ENCODE measurements at places on chromosomes 2 and 18.

GRCh38 chr2:101566632-101567228 lies 91.8 kb upstream of the RFX8 start:
- no peak for DNase-seq

DNA sequence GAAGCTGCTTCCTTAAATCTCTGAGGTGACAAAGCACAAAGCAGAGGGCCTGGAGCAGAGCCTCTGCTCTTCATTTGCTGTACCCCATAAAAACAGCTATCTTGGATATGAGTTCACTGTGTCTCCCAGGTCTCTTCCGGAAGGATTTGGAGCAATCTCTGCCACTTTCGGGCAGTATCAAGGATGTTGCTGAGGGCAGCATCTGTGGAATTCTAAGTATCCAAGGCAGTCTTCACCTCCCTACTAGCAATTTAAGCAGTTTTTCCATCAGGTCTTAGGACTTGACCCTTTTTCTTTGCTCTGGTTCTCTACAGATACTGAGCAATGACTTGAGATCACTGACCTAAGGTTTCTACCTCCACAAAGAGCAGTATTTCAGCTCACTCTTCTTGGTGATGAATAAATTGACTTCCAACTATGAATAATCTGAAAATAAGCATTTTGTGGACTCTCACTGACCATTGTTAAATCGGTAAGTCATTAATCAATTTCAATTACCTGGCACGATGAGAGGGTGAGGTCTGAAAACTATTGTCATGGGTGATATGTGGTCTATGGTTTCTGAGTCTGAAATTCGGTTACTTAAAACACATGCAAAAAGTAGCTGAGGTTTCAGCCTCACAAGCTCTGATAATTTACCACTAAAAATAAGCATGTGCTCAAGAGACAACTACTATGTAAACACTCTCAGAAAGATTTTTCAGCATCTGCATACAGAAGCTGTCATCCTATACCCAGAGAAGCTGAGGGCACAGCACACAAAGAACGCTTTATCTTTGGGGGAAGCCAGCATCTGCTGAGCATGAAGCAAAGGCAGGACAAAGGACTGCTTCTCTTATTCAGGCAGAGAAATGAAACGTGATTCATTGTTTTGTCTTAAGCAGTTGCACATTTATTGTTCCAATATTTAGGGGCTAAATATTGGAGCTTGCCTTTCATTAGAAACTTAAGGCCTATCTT lies 32.1 kb upstream of the SPATS2L start:
- DNase-seq, result no peak

- DNase-seq, result no peak
Measured at GRCh38 chr2:112694182-112694581, 26.6 kb upstream of the NT5DC4 start.

DNA sequence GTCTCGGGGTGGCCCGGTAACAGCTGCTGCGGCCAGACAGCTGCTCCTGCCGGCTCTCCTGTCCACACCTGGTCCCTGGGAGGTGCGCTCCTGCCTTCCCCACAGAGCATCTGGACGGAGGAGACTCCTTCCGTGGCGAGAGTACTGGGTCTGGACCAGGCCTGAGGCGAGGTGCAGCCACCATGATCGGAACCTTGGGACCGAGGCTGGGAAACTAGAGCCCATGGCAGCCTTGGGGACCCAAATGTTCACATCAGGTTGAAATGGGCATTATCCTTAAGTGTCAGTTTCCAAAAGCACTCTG lies 628 bp downstream of the GIGYF2 start:
- DNase-seq, result no peak

DNA sequence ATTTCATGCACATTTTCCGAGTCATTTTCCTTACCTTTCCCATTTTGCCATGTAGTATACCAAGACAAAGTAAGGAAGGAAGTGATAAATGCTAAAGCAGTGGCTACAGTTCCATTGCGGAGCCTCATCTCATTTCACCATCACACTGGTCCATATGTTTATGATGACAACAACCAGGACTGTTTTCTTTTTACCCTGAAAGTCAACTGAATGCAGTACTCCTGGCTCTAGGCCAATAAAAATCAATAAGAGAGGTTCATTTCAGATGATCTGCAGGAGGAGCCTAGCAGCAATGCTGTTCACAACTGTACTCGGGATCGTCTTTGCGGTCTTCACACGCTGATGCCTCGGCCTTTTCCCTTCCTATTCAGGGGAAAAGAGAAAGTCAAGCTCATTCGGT lies 4.7 kb downstream of the MGAT4A start:
- DNase-seq, result no peak

- no peak for DNase-seq
Measured at GRCh38 chr2:223420048-223420447, 182.1 kb downstream of the SCG2 start.

- peak; percentile 55 for DNase-seq
Measured at GRCh38 chr18:45690975-45691815, 32.8 kb upstream of the SLC14A1 start.

DNA sequence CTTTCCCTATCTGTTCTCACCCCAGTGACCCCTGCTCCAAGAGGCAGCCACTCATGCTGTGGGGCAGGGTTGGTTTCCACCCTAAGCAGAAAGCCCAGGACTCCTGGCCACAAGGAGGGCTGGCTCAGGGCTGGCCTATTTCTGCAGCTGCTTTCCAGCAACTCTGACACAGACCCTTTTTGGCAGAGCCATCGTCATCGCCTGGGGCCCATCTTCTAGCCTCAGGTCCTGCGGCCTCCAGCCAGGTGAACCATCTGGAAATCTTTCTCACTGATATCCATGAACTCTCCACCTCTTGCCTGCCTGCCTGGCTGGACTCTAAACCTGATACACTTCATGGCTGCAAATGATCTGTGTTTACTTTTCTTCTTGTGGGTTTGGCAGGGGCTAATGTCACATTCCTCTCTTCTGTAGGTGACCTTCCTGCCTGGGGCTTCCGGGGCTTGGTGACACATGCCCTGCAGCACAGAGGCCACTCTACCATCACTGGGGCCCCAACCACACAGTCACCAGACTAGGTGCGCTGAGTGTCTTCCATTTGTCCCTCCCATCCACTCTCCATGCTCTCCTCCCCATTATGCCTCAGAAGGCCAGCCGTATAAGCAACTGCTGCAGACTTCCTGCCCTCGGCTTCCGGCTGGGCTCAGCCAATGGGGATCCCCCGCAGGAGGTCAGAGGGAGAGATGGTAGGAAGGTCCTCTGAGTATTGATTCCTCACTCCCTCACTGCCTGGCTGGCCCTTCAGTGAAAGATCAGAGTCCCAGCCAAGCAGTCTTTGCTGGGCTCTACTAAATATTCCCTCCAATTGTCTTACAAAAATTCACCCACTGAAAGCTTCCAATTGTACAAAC lies 9.7 kb upstream of the COPS8 start:
- DNase-seq, result no peak

DNA sequence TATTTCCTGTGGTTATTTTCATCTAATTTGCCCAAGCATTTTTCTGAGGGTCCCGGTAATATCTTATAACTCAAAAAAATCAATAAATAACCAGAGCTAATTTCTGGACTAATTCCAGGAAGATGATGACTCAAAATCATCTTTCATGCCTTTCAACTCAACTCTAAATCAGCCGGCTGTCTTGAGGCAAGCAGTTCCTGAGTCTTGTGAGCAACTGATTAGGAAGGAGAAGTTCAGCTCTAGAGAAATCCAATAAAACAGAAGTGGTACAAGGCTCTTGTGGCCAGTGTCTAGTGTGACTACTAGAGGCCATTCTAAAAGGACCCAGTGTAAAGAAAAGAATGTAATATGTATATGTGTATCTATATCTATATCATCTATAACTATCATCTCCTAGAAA lies 890.4 kb downstream of the TRIB2 start:
- DNase-seq, result no peak

GRCh38 chr18:48932462-48932818 lies 18.3 kb downstream of the SMAD7 start:
- no peak for DNase-seq

DNA sequence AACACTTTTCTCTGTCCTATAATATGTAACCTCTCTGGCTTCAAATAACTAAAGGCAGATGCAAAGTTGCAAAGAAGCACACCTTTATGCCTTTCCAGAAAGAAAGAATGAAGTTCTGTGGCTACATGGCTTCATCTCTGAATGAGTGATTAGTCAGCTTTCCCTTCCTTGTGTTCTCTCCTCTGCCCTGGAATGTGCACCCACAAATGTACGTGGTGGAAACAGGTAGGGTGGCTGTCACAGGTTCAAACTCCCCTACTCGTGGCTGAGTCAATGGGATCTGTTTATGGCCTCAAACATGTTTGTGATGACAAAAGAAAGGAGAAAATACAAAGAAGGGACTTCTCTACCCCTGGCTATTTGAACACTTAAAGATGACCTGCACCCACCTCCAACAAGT lies 55.5 kb upstream of the ACVR2A start:
- no peak for DNase-seq

GRCh38 chr2:41720331-41721251 lies 327.2 kb upstream of the PKDCC start:
- no peak for DNase-seq

DNA sequence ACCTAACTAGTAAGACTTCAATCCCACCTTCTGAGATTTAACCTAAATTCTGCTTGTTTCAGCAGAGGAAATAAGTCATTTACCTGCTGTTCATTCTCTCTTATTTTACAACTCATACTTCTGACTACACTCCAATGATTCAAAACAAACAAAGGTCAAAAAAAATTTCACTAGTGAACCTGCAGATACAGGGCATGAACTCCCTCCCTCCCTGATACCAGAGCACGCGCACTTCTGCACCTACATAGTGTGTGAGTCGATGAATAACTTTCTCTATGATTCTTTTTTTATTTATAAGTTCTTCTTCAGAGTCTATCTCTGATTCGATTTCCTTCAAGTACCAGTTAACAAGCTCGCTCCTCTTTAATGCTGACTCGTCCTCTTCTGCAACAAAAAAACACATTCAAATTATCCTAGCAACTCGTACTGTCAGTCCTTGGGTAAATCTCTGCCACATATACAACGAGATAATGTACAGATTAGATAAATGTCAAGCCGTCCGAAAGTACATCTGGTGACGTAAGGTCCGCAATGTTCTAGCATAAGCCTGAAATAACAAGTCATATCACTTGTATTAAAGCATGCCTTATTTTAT lies 7.4 kb upstream of the LCT start:
- no peak for DNase-seq

- DNase-seq, result no peak
Measured at GRCh38 chr18:5239447-5239846, 42.4 kb upstream of the AKAIN1 start.

GRCh38 chr2:33421820-33422219 lies 54.6 kb upstream of the RASGRP3 start:
- no peak for DNase-seq

- peak; percentile 25 for DNase-seq
Measured at GRCh38 chr2:8022908-8023640, 658.8 kb upstream of the ID2 start.

GRCh38 chr2:218990612-218991011 lies 2.6 kb downstream of the CRYBA2 start:
- DNase-seq, result no peak

GRCh38 chr2:2762913-2763312 lies 431.8 kb upstream of the MYT1L start:
- DNase-seq, result no peak

- no peak for DNase-seq
Measured at GRCh38 chr18:75137346-75137877, 71.5 kb downstream of the PTGR3 start.

DNA sequence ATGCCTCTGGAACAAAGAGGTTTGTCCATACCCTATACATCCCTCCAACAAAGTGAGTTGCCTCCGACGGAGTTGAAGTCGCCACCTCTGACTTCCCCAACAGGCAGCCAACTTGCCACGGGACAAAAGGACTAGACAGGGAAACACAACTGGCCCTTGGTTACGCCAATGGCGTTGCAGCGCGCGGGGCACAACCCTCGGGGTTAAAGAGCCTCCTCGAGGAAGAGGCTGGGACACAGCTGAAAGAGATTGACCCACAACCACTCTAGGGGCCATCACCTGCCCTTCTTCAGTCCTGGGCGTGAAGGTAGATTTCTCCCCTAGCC lies 545 bp downstream of the GTF3C2 start:
- peak; percentile 70 for DNase-seq

- DNase-seq, result no peak
Measured at GRCh38 chr2:218391202-218391601, 8.5 kb upstream of the CTDSP1 start.

DNA sequence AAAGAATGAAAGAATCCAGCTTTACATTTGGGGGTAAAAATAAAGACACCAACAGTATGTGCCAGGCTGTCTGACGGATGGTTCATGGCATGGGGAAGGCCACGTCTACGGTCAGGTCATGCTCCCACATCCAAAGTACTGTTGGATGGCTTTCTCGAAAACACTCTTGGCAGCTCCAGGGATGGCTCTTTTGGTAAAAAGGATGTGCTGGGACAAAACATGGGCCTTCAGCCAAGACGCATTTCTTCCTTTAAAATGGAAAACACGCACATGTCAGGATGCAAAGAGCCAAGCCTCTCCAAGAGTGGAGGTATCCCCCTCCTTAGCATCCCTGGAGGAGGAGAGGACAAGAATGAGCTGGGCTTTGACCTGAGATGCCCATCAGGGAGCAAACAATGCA lies 376.5 kb upstream of the KLHL29 start:
- no peak for DNase-seq

DNA sequence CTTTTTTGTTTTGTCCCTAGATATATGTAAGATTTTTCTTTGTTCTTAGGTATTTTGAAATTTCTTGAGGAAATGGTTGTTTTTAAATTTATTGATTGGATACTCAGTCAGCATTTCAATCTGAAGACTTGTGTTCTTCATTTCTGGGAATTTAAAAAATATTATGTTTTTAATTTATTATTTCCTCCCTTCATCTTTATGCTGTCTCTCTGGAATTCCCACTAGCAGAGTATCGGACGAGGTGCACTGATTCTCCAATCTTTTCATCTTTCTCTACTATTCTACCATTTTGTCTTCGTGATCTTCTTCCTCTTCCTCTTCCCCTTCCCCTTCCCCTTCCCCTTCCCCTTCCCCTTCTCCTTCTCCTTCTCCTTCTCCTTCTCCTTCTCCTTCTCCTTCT lies 12.3 kb downstream of the SCTR start:
- no peak for DNase-seq

- peak; percentile 13 for DNase-seq
Measured at GRCh38 chr2:20579866-20580265, 71.0 kb downstream of the HS1BP3 start.

DNA sequence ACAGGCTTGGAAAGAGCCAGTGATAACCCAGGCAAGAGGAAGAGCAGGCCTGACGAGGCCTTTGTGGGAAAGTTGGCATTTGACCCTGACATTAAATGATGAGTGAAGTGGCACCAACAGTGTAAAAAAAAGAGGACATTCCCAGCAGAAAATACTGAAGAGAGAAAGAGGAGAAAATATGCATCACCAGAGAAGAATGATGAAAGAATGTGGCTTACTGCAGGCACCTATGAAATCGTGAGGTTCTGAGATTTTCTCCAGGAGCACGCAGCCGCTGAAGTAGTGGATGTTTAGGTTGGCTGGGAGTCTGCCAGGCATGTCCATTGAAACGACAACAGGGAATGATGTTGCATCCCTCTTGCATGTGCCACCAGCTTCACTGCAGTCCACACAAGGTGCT lies 13.8 kb downstream of the EHD3 start:
- DNase-seq, result no peak

- DNase-seq, result no peak
Measured at GRCh38 chr2:234979204-234980167, 27.7 kb downstream of the SH3BP4 start.

GRCh38 chr2:144441711-144442141 lies 78.2 kb downstream of the ZEB2 start:
- no peak for DNase-seq
